BJ (cell line): ENCODE measurements at places on chromosomes 2 and 18. TPM values are rescaled to one million over a fixed set of nuclear protein-coding genes. Genes with fewer than 3 reads are reported as not detected.

The CLEC4F gene
- polyA plus RNA-seq, result not detected in 2 replicates

The ALK gene
- not detected in 2 replicates for polyA plus RNA-seq

The MYO3B gene
- polyA plus RNA-seq, result 0.01 TPM in 1 of 2 replicates, not detected in the other

The OR6B2 gene
- polyA plus RNA-seq, result not detected in 2 replicates

The ETAA1 gene
- 3.5 and 8.8 TPM in 2 replicates for polyA plus RNA-seq

The ATP6V1B1 gene
- 0.85 and 1.3 TPM in 2 replicates for polyA plus RNA-seq

The LYPD1 gene
- 9.2 and 9.6 TPM in 2 replicates for polyA plus RNA-seq

The ADGRF3 gene
- polyA plus RNA-seq, result 0.12 and 0.20 TPM in 2 replicates

The NGEF gene
- 0.11 and 0.23 TPM in 2 replicates for polyA plus RNA-seq

The FEV gene
- not detected in 2 replicates for polyA plus RNA-seq

The PTPRN gene
- polyA plus RNA-seq, result 3.2 and 7.0 TPM in 2 replicates

The IL37 gene
- not detected in 2 replicates for polyA plus RNA-seq

The MEX3C gene
- 34.4 and 51.1 TPM in 2 replicates for polyA plus RNA-seq

The PAIP2B gene
- polyA plus RNA-seq, result 0.11 and 0.29 TPM in 2 replicates

The MAP3K2 gene
- 10.9 and 18.6 TPM in 2 replicates for polyA plus RNA-seq

The GCG gene
- not detected in 2 replicates for polyA plus RNA-seq

The MAP3K19 gene
- polyA plus RNA-seq, result not detected in 2 replicates

The VWA3B gene
- not detected in 2 replicates for polyA plus RNA-seq

The MRPL33 gene
- polyA plus RNA-seq, result 31.0 and 83.3 TPM in 2 replicates

The MEP1B gene
- polyA plus RNA-seq, result not detected in 2 replicates

The EFEMP1 gene
- 1,148 and 1,200 TPM in 2 replicates for polyA plus RNA-seq

The GPR39 gene
- polyA plus RNA-seq, result 1.9 and 2.3 TPM in 2 replicates

The DPP4 gene
- 10.3 and 22.3 TPM in 2 replicates for polyA plus RNA-seq

The SDC1 gene
- 32.0 and 42.0 TPM in 2 replicates for polyA plus RNA-seq

The CPLX4 gene
- polyA plus RNA-seq, result not detected in 2 replicates

The IL36A gene
- polyA plus RNA-seq, result not detected in 2 replicates

The TMEM17 gene
- polyA plus RNA-seq, result 2.8 and 4.8 TPM in 2 replicates

The COL6A3 gene
- 522 and 695 TPM in 2 replicates for polyA plus RNA-seq

The IL18RAP gene
- not detected in 2 replicates for polyA plus RNA-seq
